ENCODE measurements at places on chromosomes 5 and 9. TPM values are rescaled to one million over a fixed set of nuclear protein-coding genes. Genes with fewer than 3 reads are reported as not detected.

DNA sequence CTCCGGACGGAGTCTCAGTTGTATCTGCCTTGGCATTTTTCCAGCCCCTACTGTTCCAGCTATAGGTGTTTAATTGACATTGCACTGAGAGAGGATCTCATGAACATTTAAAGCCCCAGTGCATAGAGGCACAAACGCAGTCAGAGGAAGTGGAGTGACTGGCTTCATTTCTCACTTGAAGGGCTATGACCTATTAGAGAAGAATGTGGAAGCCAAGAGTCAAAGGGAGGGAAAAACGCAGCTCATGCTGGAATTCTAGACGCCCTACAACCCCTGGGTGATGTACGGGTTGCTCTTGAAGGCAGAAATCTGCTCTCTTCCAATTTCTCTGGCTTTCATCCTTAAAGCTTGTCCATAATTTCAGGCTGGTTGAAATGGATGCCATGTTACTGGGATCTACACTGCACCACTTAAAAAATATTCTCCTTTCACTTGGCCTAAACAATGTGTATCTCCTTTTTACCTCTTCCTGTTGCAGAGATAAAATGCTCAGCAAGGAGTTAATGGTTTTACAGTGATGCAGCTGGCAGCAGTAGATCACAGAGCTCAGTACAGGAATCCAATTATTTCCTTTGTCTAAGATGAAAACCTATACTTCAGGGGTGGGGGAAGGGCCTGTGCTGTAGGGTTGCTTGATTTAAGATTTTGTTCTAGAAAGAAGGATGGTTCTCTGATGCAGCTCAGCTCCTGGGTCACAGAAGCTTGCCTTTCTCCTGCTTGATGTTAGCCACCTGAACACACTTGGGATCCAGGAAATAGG, 61.8 kb upstream of the MAMDC2 start:
- no peak overlapping the region for H3K4me3 ChIP-seq
- H3K36me3 ChIP-seq: no peaks in the 10 kb centered on the region
- no peak for DNase-seq
- H3K27me3 ChIP-seq: no peaks in the 10 kb centered on the region
- H3K27ac ChIP-seq: no peak overlapping the region

GRCh38 chr5:76269932-76270610, 133.0 kb upstream of the IQGAP2 start:
- H3K4me1 ChIP-seq: no peaks in the 10 kb centered on the region
- no peak for DNase-seq
- H3K4me3 ChIP-seq: no peak overlapping the region
- no peaks in the 10 kb centered on the region for H3K27me3 ChIP-seq
- H3K36me3 ChIP-seq: no peaks in the 10 kb centered on the region

GRCh38 chr5:179295778-179296149, 49.5 kb downstream of the ADAMTS2 start:
- no peak overlapping the region for H3K27ac ChIP-seq
- no peaks in the 10 kb centered on the region for H3K27me3 ChIP-seq
- DNase-seq: no peak

Gene AFAP1L1
- 1.3 TPM for total RNA-seq

GRCh38 chr5:142012186-142012785, 541 bp downstream of the GNPDA1 start:
- peak; percentile 48 for DNase-seq
- H3K4me3 ChIP-seq: peak overlapping the region; percentile 73
- no peaks in the 10 kb centered on the region for H3K27me3 ChIP-seq

Gene LRRTM2
- 0.16 TPM for total RNA-seq

Gene TAF1L
- not detected for total RNA-seq

DNA sequence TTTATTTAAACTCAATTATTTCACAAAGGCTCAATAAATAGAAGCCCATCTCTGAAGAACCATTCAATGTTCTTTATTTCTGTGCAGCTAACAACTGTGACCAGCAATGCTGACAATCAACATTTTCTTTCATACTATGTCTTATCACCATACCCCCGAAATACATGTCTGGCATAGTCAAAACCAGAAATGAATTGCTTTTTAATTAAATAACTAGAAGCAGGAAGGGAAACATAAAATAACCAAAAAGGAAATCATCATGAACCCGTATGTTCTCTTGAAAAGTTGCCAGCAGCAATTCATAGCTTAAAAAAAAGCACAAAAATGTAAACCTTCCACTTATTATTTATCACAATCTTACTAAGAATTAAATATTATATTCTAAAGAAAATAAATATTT, 212.4 kb downstream of the TMEM232 start:
- H3K27me3 ChIP-seq: no peaks in the 10 kb centered on the region
- H3K4me1 ChIP-seq: no peaks in the 10 kb centered on the region
- no peak overlapping the region for H3K27ac ChIP-seq
- DNase-seq: no peak
- H3K36me3 ChIP-seq: no peaks in the 10 kb centered on the region
- no peak overlapping the region for H3K4me3 ChIP-seq

Gene ZMAT2
- total RNA-seq: 37.7 TPM

Gene PCDHGB2
- 0.20 TPM for total RNA-seq

Gene GDA
- total RNA-seq: 23.6 TPM

DNA sequence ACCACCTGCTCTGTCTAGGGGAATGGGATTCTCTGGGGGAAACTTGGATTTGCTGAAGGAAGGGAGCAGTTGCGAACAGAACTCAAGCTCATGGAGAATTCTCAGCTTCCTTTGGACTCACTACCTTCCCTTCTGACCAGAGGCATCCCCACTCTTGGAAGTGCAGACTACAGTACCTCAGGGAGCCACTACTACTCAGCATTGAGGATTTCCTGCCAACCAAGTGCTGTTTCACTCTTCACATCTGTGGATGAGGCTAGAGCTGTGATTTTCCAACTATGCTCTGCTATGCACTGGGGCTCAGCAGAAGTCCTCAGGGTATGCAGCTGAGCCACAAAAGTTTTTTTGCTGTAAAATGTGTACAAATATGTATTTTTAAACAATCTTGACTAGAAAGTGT, 43.9 kb downstream of the MACROH2A1 start:
- H3K27me3 ChIP-seq: no peaks in the 10 kb centered on the region
- H3K36me3 ChIP-seq: no peaks in the 10 kb centered on the region
- peaks cover 20% of the 10 kb centered on the region for H3K4me1 ChIP-seq
- DNase-seq: no peak
- H3K4me3 ChIP-seq: no peak overlapping the region

GRCh38 chr5:113293975-113294310, 140.8 kb downstream of the TSSK1B start:
- H3K4me3 ChIP-seq: peak overlapping the region; percentile 79
- H3K36me3 ChIP-seq: no peaks in the 10 kb centered on the region
- peaks cover 6% of the 10 kb centered on the region for H3K4me1 ChIP-seq
- peaks cover 4% of the 10 kb centered on the region for H3K27me3 ChIP-seq
- peak; percentile 11 for DNase-seq

Gene ABO
- total RNA-seq: 4.8 TPM

GRCh38 chr5:174327317-174327864, 281.9 kb downstream of the NSG2 start:
- no peak overlapping the region for H3K4me3 ChIP-seq
- peaks cover 3% of the 10 kb centered on the region for H3K4me1 ChIP-seq
- peaks cover 7% of the 10 kb centered on the region for H3K27me3 ChIP-seq
- peak; percentile 93 for DNase-seq
- no peak overlapping the region for H3K27ac ChIP-seq

Gene ANXA2R
- total RNA-seq: 4.4 TPM

DNA sequence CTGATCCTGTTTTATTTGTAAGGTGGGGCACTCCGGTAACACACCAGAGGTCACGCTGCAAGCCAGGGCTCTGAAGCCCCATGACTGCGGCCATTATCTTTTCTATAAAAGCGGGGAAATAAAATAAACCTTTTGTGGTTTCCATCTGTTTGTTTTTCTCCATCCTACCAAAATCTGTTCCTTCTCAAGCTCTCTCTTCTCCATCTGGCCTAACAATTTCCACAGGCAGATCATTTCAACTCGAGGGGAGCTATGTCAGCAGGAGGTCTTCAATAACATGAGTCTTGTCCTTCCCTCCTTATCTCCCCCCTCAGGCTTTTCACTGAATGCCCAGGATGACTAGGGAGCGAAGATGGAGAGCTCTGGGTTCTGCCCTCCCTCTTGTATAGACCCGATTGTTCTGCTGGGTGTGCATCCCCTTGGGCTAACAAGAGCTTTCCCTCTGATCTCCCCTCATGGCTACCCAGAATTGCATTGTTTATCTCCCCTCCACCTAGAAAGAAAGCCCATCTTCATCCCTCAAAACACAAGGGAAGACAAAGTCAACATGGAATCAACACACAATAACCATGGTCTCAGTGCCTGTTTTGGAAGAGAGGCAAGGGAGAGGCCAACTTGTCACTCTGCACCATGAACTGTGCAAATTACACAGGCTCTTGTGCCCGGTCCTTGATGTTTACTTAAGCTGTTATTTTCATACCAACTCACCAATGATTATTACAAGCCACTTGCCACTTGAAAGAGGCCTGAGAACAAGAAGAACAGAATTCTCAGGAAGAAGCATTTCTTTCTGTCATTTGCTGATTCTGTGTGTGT, 187.8 kb downstream of the FANCC start:
- H3K27me3 ChIP-seq: no peaks in the 10 kb centered on the region
- peak overlapping the region; percentile 10 for H3K27ac ChIP-seq
- no peak for DNase-seq

DNA sequence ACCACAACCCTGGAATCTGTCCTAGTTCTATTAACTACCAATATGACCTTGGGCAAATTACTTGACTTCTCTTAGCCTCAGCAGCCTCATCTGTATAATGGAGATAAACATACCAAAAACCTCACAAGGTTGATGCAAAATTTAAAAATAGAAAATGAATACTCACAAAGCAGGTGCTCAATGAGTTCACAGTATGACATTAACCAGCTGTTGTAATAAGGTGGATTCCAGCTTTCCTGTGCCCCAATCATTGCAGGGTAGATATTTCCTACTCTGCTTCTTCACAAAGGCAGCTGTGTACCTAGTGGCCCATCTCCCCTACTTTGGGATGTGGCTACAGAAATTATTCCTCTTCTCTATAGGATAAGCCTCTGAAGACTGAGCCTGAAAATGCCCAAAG, 8.8 kb downstream of the HTR4 start:
- no peak overlapping the region for H3K27ac ChIP-seq
- no peak overlapping the region for H3K4me3 ChIP-seq
- no peaks in the 10 kb centered on the region for H3K27me3 ChIP-seq
- DNase-seq: no peak

DNA sequence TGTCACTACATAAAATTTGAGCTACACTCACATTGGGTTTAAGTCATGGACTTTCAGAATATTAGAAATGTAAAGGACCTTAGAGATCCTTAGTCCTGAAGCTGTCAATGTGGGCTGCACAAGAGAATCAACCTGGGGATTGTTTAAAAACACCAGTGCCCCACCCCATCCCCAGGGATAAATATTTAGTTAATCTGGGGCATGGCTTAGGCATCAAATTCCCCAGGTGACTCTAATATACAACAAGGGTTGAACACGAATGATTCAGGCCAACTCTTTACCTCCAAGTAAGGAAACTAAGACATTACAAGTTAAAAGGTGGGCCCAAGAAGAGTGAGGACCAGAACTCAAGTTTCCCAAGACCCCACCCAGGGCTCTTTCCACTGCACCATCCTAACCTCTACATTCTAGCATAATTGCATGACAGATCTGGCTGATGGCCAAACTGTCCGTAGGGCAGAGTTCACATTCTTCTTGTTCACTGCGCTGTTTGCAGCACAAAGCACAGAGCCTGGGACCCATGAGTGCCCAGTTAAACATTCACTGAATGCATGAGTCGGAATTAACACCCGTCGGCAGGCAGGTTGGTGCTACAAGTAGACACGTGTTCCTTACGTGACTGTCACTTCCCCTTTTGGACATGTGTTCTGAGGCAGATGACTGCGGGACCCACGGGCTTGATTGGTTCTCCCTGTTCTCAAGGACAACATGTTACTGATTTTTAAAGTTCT, 25.2 kb downstream of the CYFIP2 start:
- H3K27ac ChIP-seq: peak overlapping the region; percentile 78
- H3K27me3 ChIP-seq: no peaks in the 10 kb centered on the region
- no peak overlapping the region for H3K4me3 ChIP-seq
- peaks cover 18% of the 10 kb centered on the region for H3K4me1 ChIP-seq

- no peak overlapping the region for H3K4me3 ChIP-seq
- peaks cover 28% of the 10 kb centered on the region for H3K4me1 ChIP-seq
- peak overlapping the region; percentile 98 for H3K27ac ChIP-seq
Observed at GRCh38 chr9:113622600-113623400, 159.3 kb downstream of the RGS3 start.

DNA sequence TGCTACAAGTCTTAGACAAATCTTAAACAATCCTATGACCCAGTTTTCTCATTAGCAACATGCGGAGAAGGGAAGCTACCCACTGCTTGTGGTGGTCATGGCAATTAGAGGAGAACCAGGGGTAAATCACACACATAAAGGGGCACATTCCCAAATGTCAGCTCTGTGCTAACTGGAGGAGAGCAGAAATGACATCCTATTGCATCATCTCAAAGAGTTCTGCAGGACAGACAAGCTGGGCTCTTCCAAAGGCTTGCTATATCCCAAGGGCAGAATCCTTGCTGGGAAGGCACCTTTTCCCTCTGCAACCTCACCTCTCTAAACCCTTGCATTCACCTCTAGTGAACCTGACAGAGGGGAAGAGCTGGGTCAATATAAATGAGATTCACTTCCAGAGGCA, 17.0 kb upstream of the WWC1 start:
- H3K27me3 ChIP-seq: no peaks in the 10 kb centered on the region
- H3K4me1 ChIP-seq: peaks cover 14% of the 10 kb centered on the region
- no peaks in the 10 kb centered on the region for H3K36me3 ChIP-seq
- H3K27ac ChIP-seq: no peak overlapping the region
- DNase-seq: no peak

GRCh38 chr9:98968601-98969337, 25.1 kb downstream of the COL15A1 start:
- no peaks in the 10 kb centered on the region for H3K4me1 ChIP-seq
- H3K27ac ChIP-seq: no peak overlapping the region
- H3K36me3 ChIP-seq: no peaks in the 10 kb centered on the region

DNA sequence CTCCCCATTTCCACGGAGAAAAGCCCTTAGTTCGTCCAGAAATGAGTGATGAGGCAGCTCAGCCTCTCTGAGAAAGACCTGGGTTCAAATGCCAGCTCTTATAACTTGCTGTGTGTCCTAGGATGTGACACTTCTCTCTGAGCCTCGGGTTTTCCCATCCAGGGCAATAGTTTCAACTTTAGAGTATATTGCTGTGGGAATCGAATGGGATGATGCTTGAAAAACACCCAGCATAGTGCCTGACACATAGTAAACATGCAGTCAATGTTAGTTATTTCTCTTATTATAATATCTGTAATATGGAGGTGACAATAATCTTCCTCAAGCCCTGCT, 430 bp upstream of the MAPKAP1 start:
- no peaks in the 10 kb centered on the region for H3K36me3 ChIP-seq
- no peaks in the 10 kb centered on the region for H3K27me3 ChIP-seq
- H3K4me3 ChIP-seq: no peak overlapping the region
- peak overlapping the region; percentile 59 for H3K27ac ChIP-seq

Data from hepatocyte (in vitro differentiated cells).